Activated CD4-positive, alpha-beta T cell treated with anti-CD3 and anti-CD28 coated beads for 1 hour (primary cell): ENCODE measurements at places on chromosomes 16 and 17.

DNA sequence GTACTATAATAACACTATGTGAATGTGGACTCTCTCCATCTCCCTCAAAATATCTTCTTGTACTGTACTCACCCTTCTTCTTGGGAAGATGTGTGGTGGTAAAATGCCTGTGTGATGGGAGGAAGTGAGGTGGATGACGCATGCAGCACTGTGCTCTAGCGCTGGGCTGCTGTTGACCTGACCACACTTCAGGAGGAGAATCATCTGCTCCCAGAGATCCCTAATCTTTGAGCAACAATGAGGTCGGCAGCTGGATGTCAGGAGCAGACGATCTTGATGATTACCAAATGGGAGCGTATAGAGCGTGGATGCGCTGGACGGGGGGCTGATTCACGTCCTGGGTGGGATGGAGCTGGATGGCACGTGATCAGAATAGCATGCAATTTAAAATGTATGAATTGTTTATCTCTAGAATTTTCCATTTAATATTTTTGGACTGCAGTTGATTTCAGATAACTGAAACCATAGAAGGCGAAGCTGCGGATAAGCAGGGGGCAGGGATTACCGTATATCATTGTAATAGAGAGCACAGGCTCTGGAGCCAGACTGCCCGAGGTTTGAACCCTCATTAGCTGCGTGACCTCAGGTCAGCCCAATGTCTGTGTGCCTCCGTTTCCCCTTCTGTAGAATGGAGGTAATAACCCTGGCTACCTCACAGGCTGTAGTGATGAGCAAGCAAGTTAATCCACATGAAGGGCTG, 23.7 kb upstream of the CYLD start:
- no peak for DNase-seq

- DNase-seq = no peak
These were observed 802.5 kb upstream of the EEF2KMT start for GRCh38 chr16:5900046-5900445.

DNA sequence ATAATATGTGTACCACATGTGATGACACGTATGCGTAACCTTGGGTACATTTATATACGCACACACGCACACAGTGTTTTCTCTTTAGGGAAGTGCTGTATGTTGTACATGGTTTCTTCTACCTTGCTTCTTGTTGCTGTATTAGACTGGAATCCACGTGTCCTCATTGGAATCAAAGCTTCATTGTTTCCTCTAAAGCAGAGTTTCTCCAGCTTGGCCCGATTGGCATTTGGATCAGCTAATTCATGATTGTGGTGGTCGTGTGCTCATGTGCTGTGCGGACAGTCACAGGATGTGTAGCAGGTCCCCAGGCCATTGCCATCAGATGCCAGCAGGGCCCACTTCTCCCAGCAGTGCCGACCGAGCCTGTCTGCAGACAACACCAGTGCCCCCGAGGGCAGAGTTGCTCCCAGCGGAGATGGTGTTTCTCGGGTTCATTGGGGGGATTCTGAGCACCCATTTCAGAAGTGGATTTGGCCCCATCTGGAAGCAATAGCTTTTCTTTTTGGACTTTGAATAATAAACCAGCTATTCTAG, 148.4 kb downstream of the RPTOR start:
- DNase-seq = no peak

GRCh38 chr17:36544044-36544306, 744 bp upstream of the GGNBP2 start:
- DNase-seq = no peak

GRCh38 chr16:54928411-54929089, 2.1 kb upstream of the IRX5 start:
- no peak for DNase-seq

- DNase-seq = no peak
These were observed 27.9 kb downstream of the CPPED1 start for GRCh38 chr16:12775656-12776236.

DNA sequence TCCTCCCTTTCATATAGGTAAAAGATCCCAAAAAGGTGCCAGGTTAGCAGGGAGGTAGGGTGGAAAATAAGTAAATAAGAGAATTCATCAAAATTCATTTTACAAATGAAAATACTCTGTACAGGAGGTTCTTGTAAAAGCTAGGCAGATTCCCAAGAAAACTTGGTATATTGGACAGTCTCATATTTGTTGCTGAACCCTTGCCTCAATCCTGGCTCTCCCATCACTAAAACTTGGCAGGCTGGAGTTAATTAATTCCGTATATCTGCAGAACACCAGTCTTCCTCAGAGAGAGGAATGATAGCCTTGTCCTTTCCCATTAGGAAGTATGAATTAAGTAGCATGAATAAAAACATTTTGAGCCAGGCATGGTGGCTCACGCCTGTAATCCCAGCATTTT, 66.2 kb upstream of the MTMR4 start:
- DNase-seq = no peak

DNA sequence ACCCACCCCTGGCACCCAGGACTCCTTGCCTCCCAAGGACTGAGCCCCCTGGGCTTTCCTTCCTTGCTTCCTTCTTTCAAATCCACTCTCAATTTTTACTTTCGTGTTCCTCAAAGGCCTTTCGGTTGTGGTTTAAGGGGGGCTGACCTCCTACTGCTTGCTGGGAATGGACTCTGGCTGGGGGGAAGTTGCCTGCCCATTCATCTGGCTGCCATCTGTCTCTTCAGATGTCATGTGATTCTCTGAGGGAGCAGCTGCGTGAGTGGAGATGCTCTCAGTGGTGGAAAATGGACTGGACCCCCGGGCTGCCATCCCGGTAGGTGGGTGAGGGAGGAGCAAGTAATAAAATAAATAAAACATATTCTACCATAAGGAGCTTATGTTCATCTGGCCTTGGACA, 93.8 kb upstream of the RPRML start:
- DNase-seq = no peak

DNA sequence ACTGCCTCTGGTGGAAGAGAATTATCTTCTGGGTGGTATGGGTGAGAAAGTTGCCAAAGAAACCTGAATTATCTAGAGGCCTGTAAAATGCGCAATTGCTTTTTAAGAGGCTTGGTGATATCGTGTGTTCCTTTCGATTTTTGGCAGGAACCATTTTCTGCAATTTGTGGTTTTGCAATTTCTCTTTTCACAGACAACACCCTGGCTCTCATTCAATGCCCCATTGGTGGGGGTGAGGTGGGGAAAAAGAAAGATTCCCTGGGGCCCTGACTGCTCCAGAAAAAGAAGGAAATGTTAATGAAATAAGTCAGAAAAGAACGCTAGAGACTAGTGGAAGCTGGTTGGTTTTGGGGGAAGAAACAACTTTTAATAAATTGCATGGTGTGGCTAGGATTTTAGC, 77.4 kb downstream of the ANKFN1 start:
- no peak for DNase-seq

- DNase-seq = no peak
These were observed 77.3 kb upstream of the CDH5 start for GRCh38 chr16:66289051-66289680.

GRCh38 chr17:49472527-49472926, 22.6 kb upstream of the NGFR start:
- no peak for DNase-seq

GRCh38 chr16:56373003-56373402, 52.3 kb downstream of the AMFR start:
- no peak for DNase-seq

- no peak for DNase-seq
These were observed 42.0 kb downstream of the PITPNM3 start for GRCh38 chr17:6514371-6514770.

- no peak for DNase-seq
These were observed 12.6 kb upstream of the RPL38 start for GRCh38 chr17:74190807-74191406.

GRCh38 chr16:906296-906695, 64.5 kb downstream of the LMF1 start:
- DNase-seq = no peak

DNA sequence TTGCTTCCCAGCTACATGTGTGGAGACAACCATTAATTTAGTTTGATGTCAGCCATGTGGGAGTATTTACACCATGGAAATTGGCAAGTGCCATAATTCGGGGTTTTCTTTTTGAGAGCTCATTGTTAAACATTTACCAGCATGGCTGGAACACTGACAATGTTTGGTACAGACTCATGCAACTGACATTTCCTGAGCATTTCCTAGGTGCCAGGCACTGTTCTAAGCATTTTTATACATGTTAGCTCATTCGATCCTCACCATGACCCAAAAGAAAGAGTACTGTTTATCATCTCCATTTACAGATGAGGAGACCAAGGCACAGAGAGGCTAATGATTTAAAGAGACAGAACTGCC, 86.9 kb downstream of the FOXL1 start:
- no peak for DNase-seq

DNA sequence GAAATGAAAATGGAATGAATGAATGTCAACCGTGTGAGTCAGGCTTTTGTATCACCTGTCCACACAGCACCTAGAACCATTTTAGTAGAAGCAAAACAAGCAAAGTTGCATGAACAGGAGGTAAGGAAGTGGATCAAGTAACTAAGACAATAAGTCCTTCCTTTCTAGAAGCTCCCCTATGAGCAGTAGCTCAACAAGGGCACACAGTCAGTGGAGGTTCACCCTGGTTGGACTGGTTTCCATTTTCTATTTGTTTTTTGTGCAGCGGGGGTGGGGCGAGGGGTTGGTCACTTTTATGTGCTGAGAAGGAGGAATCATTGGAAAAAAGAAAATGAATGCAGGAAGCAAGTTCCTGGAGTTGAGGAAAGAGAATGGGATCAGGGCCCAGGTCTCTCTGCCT, 4.0 kb upstream of the HSBP1 start:
- DNase-seq = no peak

- no peak for DNase-seq
These were observed 603.7 kb downstream of the MAF start for GRCh38 chr16:78996790-78997189.

- no peak for DNase-seq
These were observed 12.0 kb upstream of the CRK start for GRCh38 chr17:1467898-1468492.
